ENCODE measurements at places on chromosomes 16 and 17.

GRCh38 chr17:79154951-79155585, 80.4 kb downstream of the ENGASE start:
- DNase-seq: no peak

DNA sequence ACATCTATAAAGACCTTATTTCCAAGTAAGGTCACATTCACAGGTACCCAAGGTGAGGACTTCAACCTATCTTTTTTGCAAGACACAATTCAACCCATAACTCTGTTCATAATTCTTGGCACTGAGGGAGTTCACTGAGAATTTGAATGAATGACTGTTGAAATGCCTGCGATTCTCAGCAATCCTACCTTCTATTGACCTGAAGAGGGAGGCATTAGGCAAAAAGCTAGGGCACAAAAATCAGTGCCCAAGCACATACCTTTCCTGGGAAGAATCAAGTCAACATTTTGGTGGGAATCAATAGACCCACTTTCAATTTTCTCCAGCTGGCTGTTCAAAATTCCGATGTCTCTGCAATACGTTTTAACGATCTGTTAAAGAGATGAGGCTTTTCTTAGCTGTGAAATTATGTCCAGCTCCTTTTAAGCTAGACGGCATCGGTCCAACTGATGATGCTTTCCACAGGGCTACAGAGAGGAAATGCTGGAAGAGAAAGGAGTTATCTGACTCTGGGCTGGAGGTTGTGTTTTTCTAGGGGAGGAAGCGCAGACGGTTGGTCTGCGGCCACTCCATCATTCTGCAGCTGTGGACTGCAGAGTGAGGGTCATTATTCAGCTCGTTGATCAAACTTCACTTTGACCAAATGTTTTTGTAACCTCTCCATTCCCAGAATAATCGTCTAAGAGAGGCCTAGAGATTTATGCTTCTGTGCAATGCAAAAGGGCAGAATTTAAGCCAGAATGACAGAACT, 25.2 kb downstream of the BCO1 start:
- no peak for DNase-seq

DNA sequence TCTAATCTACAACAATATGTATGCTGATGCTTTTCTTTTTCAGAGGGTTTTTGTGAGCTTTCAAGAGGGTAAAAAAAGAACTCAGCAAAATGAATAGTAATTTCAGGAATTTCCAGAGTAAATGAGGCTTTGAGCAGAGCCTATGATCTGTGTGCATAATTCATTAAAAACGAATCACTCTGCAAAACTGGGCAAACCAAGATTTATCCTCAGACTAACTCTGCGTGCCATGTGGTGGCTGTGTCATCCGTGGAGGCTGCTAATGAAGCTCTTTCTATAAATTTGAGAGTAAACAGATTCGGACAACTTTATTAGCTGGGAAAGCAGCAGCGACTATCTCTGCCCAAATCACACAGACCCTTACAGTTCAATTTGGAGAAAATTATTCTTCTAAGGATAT, 83.8 kb downstream of the FOXL1 start:
- DNase-seq: peak; percentile 63

DNA sequence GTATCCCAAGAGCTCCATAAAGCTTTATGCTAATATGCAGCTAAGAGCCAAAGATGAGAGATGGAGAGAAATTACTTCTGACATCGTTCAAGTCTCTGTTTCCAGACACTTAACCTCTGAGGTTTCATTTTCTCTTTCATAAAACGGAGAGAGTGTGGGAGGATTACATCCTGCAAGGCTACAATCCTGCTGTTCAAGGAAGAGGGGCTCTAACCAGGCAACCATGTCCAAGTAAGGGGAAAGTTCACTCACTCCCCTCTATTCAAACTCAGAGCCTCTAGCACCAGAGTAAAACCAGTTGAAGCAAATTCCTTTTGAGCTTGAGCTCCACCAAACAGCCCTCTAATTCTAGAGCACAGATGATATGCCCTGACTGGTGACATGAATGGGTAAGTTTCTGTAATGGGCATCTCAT, 397.4 kb downstream of the NPIPA8 start:
- DNase-seq: no peak

DNA sequence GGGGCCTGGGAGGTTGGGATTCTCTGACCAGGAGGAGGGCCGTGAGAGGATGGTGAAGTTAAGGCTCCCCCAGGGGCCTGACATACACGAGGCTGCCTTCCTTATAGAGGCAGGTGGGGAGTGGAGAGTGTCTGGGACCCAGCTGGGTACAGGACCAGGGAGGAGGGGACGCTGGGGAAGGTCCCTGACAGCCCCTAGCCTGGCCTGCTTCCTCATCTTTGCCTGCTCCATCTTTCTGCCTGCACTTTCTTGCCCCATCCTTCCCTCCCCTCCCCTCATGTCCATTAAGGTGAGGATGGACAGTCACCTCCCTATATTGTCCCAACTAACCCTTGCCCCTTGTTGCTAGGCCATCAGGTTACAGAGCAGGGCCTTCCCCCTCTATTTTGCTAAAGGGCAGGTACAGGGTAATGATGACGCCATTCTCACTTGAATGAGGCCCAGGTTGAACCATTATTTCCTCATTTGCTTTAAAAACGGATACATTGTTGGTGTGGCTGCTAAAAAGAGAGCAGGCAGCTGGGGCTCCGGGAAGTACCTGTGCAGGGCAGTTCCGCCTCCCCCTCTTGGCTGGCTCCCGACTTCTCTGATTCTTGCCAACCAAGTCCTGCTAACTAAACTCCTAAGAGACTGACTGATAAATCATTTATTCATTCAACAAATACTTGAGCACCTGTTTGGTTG, 1.3 kb downstream of the C17orf99 start:
- no peak for DNase-seq
